ENCODE measurements at places on chromosomes 5 and 9.
A peak's percentile ranks its signal among the peaks of the same experiment; 100 is the strongest.

GRCh38 chr5:67465537-67466207 is 269.1 kb upstream of the CD180 start:
- no peak for DNase-seq

GRCh38 chr9:82512728-82513127 is 524.2 kb downstream of the SPATA31D1 start:
- DNase-seq = no peak

GRCh38 chr5:56951126-56951945 is 587 bp downstream of the MIER3 start:
- no peak for DNase-seq

DNA sequence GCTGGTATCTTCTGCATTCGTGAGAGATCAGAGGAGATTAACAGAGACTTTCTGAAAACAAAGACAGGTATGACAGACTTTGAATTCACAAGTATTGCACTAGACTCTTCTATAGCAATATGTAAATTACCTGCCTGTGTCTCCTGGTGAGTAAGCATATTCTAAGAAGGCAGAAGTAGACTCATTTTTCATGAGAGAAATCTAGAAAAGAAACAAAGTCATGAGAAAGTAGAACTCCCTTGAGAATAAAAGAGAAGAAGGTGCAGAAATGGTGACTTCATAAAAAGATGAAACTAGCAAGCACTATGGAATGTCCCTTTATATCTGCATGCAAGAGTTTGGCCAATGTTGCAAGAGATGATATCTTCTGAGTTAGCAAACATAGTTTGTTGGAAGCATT is 419.8 kb downstream of the DMRT2 start:
- no peak for DNase-seq

DNA sequence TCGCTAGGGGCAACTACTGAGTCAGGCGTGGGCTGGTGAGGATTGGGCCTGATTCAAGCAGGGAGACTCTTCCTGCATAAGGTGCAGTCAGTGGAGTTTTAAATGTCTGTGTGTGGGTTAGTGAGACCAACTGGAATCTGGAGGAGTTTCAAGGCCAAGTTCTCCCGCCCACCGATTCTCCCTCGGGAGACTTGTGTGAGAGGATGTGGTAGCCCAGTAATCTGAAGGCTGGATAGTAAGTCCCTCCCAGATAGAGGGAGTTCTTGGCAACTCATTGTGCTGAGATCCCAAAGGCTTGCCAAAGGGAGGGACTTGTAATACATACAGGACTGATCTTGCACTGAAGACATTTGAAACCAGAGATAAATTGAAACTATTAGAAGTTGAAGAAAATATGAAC is 51.8 kb downstream of the WDR36 start:
- peak; percentile 37 for DNase-seq

DNA sequence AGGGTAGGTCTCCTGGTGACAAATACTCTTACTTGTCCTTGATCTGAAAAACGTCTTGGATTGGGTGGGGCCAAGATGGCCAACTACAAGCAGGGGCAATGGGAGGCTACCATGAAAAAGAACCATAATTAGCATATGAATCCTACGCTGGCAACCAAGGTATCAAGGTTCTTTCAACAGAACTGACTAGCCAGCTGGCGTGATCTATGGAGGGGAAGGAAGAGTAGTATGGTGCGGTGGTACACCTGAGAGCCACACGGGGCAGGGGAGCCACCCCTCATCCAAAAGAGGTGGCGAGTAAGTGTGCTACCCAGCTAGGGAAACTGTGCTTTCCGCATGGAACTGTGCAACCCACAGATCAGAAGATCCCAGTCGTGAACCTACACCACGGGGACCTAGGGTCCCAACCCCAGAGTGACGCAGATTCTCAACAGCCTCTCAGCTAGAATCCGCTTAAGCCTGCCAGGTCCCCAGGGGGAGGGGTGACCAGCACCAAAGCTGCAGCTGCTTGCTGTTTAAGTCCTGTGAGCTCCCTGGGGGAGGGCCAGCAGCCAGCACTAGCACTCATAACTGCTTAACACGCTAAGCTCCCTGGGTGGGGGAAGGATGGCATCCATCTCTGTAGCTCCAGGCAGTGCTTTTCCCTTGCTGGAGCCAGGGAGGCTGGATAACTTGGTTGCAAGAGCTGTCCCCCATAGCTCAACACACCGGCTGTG is 334.8 kb downstream of the FBXL17 start:
- no peak for DNase-seq

DNA sequence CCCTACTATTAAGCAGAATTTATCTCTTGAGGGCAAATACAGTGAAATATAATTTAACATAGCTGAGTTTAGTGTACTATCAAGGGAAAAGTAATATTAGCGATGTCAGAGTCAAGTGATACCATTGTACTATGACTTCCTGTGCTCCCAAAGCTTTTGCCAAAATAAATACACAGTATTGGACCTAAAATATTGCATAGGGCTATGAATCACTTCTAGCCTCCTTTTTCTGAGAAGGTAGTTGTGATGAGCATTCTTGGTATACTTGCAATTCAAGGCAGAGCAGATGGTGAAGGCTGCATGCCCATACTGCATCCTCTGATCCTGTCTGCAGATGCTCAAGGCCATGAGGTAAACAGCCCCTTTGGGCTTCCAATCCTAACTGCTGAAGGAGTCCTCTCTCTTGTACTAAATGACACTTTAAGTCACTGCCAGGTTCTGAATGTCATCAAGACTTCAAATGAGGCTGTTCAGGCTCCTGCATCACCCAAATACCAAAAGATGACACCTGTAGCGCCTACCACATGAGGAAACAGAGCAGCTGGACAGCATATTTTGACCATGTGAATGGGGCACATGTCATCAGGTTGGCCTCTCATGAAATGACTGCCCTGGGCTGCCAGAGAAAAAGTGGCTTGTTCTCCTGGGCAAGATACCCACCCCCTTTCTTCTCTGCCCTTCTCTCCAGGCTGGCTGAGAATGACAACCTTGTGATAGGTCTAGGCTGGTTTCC is 29.7 kb upstream of the PPP2CA start:
- DNase-seq = no peak

DNA sequence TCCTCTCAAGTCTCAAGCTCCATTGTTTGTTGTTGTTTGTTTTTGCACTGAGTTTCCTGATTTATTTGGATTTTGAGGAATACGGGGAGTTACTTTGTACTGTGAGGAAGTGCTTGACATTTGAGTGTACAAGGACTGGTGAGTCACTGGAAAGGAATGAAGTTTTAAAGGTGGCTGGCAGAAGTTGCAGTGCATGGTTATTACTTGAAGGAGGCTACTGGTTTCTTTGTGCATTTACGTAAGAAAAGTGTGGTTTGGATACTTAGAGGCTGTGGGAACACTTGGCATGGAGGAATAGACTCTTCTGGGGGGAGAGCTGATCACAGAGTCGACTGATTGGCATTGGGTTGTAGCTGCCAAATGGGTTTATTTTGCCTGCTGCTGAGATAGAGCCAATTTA is 919.0 kb downstream of the TAF11L14 start:
- DNase-seq = no peak

GRCh38 chr5:75152860-75153259 is 83.8 kb downstream of the ANKRD31 start:
- DNase-seq = no peak

GRCh38 chr9:99026956-99027298 is 78.0 kb upstream of the TGFBR1 start:
- no peak for DNase-seq

- no peak for DNase-seq
These were observed 136.5 kb downstream of the MRPL36 start for GRCh38 chr5:1663186-1663585.

GRCh38 chr5:32320576-32320975 is 7.8 kb upstream of the MTMR12 start:
- no peak for DNase-seq

- no peak for DNase-seq
These were observed 472.5 kb downstream of the IRX1 start for GRCh38 chr5:4068171-4068570.

DNA sequence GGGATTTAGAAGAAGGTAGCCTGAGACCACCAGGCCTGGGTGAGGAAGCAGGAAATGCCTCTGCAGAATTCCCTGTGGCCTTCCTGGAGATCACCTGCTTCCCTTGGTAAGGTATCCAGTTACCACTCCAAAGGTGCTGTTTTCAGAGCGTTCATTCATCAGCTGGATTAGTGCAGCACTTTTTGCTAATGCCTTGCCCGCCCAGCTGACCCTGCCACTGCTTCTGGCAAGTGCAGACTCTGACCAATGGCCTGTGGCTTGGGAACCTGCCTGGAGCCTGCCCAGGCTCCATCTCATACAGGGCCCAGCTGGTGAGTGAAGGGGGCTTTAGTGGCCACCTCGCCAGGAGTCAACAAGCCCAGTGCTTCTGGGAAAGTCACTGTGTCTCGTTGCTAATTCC is 48.6 kb downstream of the FOXI1 start:
- DNase-seq = no peak

GRCh38 chr9:37840560-37841194 is 40.1 kb downstream of the DCAF10 start:
- no peak for DNase-seq

GRCh38 chr5:14379739-14380497 is 201.7 kb upstream of the OTULINL start:
- DNase-seq = no peak

GRCh38 chr9:15191378-15191777 is 115.6 kb downstream of the TTC39B start:
- DNase-seq = no peak

- DNase-seq = peak; percentile 93
These were observed 656.5 kb downstream of the BNC2 start for GRCh38 chr9:16213781-16214515.

- no peak for DNase-seq
These were observed 2.0 kb upstream of the LHFPL2 start for GRCh38 chr5:78650531-78650930.

DNA sequence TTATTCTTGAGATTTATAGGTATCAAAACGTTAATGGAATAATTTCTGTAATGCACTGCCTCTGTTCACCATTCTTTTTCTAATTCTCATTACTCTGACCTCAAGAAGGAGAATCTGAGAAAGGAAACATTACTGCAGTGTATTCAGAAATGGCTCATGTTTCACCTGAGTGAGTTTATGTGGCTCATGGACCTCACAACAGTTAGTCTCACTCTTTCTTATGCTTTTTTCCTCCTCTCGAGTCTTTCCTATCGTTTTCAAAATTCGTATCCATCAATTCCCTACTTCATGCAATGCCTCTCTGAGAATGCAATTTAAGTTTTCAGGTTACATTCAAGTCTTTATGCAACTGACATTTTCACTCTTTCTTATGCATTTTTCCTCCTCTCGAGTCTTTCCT is 9.6 kb downstream of the CDH10 start:
- no peak for DNase-seq

DNA sequence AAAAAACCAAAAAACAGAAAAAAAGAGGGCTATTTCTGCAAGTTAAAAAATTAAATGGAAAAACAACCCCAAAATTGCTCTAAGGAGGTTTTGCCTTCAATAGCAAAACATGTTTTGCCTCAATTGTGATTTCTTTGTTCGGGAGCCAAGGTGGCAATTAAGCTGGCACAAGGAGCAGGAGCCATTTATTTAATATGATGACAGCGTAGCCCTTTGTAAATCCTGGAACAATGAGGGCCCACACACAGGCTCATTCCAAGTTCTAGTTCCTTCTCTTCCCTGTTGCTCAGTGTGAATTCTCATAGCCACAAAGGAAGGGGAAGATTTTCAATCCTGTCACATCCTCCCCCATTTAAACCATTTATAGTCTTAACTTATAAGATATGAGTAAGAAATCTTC is 353.2 kb downstream of the PDE4D start:
- no peak for DNase-seq

GRCh38 chr5:78354066-78354670 is 6.2 kb upstream of the SCAMP1 start:
- DNase-seq = no peak

GRCh38 chr5:179263391-179264052 is 81.7 kb downstream of the ADAMTS2 start:
- DNase-seq = no peak

- no peak for DNase-seq
These were observed 57.2 kb upstream of the CNOT6 start for GRCh38 chr5:180436936-180437335.

DNA sequence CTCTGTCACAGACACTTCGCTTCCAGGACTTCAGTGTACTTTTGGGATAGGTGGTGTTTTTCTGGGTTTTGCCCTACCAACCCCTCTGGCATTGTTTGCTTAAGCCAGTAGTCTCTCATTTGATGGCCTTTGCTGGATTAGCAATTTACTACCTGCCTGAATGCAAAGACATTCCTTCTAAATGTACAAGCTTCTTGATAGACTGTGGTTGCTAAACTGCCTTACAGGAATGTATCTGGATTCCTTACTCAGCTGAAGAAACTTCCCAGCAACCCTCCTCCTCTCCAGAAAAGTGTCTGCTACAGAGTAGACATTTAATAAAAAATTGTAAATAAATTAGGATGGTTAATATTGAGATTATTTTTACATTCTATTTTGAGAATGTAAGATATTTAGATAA is 1916.7 kb downstream of the EFNA5 start:
- DNase-seq = no peak

GRCh38 chr9:115799734-115800133 is 353.9 kb upstream of the PAPPA start:
- DNase-seq = no peak

GRCh38 chr5:135245521-135246499 is 153.2 kb downstream of the MACROH2A1 start:
- DNase-seq = no peak

GRCh38 chr5:158635565-158635964 is 464.2 kb downstream of the EBF1 start:
- no peak for DNase-seq

- DNase-seq = no peak
These were observed 19.0 kb downstream of the ABL1 start for GRCh38 chr9:130854092-130854491.

GRCh38 chr9:3497401-3497800 is 28.4 kb downstream of the RFX3 start:
- no peak for DNase-seq

DNA sequence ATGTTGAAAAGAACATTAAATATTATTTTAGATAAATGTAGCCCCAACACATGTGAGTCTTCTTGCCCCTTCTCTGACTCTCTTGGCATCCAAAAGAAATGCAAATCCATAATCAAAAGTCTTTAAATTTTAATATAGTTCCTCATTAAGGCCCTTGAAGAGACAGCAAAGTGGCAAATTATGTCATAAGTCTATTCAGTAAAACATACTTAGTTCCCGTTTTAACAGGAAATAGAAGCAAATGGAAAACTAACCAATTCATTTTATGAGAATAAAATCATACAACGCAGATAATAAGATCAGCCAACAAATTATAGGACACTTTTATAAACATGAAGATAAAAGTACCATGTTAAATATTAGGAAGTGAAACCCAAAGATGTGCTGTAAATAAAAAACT is 20.1 kb upstream of the IFNB1 start:
- DNase-seq = no peak

DNA sequence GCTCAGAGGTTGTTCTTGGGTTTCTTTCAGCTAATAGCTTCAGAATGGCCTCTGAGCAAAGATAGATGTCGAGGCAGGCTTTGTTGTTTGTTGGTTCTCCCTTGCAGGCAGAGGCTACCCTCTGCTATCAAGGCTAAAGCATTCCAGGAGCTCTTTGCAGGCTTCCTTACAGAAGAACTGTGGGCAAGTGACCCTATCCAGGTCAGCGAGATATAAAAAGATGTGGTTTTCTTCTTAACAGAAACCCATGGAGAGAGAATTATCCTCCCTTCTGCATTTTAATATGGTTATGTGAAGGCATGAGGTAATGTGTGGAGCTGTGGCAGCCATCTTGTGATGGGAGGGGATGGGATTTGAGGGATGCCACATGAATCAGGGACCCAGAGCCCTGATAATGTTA is 67.0 kb downstream of the TLE4 start:
- DNase-seq = no peak

Measured in smooth muscle cell of the brain vasculature (primary cell).